ENCODE measurements at places on chromosomes 6 and 20. TPM values are rescaled to one million over a fixed set of nuclear protein-coding genes. Genes with fewer than 3 reads are reported as not detected.

The CTCFL gene
- total RNA-seq = not detected

The PDYN gene
- total RNA-seq = not detected

The UNC93A gene
- total RNA-seq = not detected

The CHD6 gene
- 8.1 TPM for total RNA-seq

The GPX5 gene
- total RNA-seq = not detected

The ULBP2 gene
- 14.1 TPM for total RNA-seq

The APCDD1L gene
- total RNA-seq = 1.6 TPM

The C4B gene
- 2.4 TPM for total RNA-seq

The FANCE gene
- total RNA-seq = 14.9 TPM

The DACT2 gene
- total RNA-seq = 0.16 TPM

The CYP21A2 gene
- not detected for total RNA-seq

The KDM1B gene
- 19.2 TPM for total RNA-seq

The CRISP3 gene
- not detected for total RNA-seq

The HELZ2 gene
- 40.2 TPM for total RNA-seq

The SMLR1 gene
- not detected for total RNA-seq

The PGC gene
- not detected for total RNA-seq

The TEAD3 gene
- 11.7 TPM for total RNA-seq

The TRIM40 gene
- not detected for total RNA-seq

The EPB41L1 gene
- total RNA-seq = 2.4 TPM

The IMPG1 gene
- not detected for total RNA-seq

The SLC17A9 gene
- total RNA-seq = 0.34 TPM

The SLCO4A1 gene
- total RNA-seq = 0.38 TPM
